ENCODE measurements at places on chromosomes 7 and 10.

GRCh38 chr10:20890009-20890408, 7.1 kb downstream of the NEBL start:
- no peak for DNase-seq

- no peak for DNase-seq
Measured at GRCh38 chr7:133674079-133674763, 421.3 kb downstream of the EXOC4 start.

GRCh38 chr10:5544216-5544805, 19.6 kb downstream of the CALML3 start:
- DNase-seq: no peak

DNA sequence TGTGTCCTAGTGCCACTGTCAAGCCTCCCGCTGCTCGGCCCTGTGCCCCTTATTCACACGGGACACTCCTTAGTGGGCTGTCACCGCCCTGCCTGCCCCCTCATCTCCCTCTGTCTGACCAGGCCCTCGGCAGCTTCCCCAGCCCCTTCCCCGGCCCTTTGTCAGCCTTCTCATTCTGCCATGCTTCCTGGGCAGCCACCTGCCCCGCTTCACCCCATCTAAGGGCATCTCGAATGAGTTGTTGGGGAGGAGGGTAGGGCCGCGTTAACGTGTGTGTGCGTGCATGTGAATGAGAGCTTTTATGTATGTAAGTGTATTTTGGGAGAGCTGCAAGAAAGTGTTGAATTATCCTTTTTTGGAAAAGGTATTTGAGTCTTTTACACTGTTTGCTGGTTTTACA, 49.7 kb downstream of the GTF2I start:
- no peak for DNase-seq

- DNase-seq: no peak
Measured at GRCh38 chr10:130707389-130707979, 571.3 kb downstream of the GLRX3 start.

DNA sequence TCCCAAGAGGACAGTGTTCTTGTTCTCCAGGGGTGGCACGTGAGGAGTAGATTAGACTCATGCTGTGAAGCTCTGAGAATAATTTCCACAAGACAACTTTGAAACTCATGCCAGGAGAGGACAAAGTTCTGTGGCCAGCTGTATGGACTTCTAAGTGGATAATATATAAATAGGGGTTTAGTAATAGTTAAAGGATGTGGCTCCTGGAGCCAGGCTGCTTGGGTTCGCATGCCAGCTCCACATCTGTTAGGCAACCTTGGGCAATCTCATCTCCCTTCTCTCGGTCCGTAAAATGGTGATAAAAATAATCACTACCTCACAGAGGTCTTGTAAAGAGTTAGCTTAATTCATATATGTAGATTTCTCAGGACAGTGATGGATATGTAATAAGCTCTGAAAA, 35.8 kb downstream of the ACSL5 start:
- DNase-seq: no peak

DNA sequence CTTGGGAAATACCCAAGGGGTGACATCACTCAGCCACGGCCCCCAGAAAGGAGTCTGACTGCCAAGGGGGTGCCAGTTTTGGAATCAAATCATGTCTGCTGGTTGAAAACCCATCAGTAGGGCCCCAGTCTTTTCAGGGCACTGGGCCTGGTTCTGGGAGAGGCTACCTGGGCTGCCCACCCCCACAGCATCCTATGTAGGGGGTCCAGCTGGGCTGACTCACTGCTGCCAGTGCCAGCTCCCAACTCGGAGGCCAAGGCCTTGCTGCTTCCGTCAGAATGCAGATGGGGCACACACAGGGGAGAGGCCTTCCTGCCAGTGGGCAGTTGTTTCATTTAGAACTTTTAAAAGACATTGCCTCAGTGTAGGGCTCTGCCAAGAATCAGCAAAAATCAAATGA, 39.5 kb upstream of the DMBT1 start:
- DNase-seq: no peak

DNA sequence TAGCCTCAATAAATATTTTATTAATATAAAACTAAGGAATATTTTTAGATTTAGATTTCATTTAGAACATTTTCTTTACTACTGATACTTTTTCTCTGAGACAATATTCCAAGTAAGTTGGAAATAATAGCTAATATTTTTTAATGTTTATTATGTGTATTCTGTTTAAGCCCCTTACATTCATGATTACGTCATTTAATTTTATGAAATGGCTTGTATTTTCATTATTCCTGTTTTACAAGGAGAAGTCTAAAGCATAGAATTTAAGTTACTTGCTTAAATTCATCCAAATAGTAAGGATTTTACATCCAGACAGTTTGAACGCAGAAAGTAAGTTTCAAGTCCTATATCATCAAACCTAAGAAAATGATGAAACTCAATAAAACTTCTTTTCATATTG, 6.1 kb downstream of the DGKB start:
- DNase-seq: no peak

DNA sequence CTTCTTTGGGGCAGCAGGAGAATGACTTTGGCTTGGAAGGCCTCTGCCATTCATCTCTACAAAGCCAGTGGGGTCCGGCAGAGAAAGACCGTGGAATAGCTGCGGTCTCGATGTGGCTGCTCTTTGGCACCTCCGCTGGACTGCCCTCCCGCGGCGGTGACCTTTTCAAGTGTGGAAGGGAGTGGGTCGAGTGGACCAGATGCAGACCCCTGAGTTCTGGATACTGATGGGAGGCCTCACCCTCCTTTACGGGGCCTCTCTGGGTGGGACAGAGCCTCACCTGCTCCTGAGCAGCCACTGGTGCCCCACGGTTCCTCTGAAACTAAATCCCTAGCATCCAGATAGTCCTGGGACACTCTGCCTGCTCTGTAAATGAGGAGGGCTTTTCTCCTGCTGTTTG, 113.1 kb downstream of the NT5C2 start:
- DNase-seq: no peak

- DNase-seq: no peak
Measured at GRCh38 chr7:76037310-76037709, 10.5 kb downstream of the STYXL1 start.

DNA sequence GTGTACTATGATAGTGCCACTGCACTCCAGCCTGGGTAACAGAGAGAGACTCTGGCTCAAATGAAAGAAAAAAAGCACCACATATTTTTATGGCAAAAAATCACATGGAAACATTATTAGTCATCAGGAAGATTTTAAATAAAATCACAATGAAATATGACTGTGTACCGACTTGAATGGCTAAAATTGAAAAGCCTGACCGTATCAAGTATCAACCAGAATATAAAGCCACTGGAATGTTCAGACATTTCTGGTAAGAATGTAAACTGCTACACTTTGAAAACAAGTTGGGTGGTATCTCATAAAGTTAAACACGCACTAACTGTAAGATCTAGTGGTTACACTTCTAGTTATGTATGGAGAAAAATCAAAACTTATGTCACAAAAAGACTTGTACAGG, 306.7 kb upstream of the MBL2 start:
- DNase-seq: no peak

- DNase-seq: no peak
Measured at GRCh38 chr10:46514431-46514861, 42.0 kb downstream of the GPRIN2 start.

GRCh38 chr7:34016876-34017275, 111.5 kb downstream of the BMPER start:
- DNase-seq: no peak

GRCh38 chr10:114458955-114459354, 54.7 kb upstream of the AFAP1L2 start:
- DNase-seq: peak; percentile 43

DNA sequence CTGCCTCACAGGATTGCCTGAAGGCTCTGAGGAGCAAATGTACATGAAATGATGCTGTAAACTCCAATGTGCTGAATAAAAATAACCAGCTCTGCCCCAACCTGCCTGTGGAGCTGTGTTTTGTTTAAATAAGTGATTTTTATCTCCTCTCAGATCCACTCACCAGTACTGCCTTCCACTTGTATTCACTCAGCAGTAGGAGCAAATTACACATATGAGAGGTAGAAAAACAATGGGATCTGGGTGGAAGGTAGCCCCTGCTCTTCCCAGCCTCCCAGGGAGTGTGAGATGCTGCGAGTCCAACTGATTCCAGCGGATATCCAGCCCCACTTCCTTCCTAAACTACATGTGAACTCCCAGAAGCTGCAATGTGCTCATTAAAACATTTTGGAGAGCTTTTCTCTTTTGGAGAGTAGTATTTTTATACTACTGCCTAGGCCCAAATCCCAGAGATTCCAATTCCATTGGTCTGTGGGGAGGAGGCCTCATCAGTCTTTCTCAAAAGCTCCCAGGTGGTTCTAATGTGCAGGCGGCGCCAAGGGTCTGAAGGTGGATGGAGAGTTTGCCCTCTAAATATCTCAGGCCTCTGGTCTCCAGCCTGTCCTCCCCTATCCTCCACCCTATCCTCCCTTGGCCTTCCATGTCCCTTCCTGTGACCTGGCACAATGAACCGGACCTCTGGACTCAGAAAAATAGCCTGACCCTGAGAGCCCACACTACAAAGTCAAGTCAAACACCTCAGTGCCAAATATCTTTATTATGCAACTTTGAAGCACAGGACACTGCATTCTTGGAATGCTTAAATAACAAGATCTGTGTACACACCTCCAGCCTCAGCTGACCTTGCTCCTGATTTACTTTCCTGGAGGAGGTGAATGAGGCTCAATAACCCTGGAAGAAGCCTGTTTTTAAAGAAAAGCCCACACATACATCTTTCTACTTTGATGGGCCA, 46.2 kb downstream of the CPVL start:
- no peak for DNase-seq

GRCh38 chr10:26481315-26481692, 43.2 kb downstream of the APBB1IP start:
- no peak for DNase-seq

DNA sequence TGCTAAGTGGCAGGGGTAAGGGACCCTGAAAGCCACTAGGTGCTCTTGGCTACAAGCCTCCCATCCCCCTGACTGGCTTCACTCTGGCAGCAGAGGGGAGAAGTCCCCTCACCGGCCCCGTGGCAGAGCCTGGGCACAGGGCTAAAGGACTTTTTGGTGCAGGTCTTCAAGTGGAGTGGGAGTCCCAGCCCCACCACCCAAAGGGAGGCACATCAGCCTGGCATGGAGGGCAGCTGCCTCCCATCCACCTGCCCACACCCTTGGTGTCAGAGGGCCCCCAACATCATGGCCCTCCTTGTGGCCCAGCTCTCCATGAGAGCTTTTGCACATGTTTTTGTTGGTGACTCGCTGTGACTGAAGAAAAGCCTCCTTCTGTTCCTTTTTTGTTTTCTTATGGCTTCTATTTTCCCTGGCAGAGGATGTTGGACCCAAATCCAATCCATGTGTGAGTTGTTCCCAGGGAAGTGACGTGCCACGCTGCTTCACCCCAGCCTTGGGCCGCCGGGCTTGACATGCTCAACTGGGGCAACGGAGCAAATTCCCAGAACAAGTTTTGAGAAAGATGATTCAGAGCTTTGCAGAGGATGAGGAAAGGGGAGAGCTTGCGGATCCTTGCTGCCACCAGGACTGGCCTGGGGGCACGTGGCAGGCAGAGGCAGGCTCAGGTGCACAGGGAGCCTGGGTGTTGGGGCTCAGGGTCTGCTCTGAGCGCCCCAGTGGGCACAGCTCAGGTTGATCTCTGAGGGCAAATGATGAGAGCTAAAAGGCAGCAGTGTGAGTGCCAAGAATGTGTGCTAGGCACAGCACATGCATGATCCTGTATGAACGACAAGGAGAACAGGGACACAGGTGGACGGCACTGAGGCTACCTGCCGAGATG, 1.9 kb upstream of the AEBP1 start:
- no peak for DNase-seq

DNA sequence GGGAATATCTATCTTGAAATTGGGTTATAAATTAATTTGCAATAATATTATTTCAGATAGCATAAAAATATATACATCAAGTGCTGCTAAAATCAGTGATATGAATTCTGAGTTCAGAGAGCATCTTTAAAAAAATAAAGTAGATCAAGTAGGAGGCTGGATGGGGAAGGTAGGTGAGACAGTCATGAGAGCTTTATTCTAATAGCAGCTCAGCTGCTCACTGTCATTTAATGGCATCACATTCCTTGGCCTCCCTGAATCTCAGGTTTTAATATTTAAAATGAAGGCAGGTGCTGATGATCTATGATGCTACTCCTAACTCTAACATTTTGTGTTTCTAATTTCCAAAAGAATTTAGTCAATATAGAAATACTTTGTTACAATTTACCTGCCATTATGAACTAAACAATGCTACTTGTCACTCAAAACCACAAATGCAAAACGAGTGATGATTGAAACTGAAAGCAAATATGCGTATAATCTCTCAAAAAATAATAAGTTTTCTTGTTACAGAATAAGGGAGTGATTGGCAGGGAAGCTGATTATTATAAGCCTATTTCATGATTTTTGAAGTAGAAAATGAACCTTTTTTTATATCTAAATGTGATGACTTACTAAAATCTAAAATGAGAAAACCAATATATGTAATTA, 147.6 kb upstream of the CSTF2T start:
- no peak for DNase-seq

DNA sequence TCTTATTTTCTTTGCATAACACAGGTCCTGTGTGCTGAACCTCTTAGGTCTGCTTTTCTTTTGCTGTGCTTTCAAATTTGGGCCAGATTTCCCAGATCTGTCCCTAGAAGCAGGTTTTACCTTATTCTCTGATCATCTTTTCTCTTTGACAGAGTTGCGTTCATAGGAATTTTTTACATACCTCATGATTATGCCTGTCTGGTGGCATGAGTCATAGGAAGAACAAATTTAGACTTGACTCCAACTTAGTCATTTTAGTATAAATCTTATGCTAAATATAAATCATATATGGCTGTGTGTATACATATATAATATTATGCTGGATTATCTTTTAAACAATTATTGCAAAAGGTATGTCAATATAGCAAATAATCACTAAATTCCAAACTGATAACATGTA, 1038.9 kb downstream of the GRM8 start:
- DNase-seq: no peak

- no peak for DNase-seq
Measured at GRCh38 chr10:69815104-69815503, 13.4 kb downstream of the COL13A1 start.

- peak; percentile 73 for DNase-seq
Measured at GRCh38 chr7:77330169-77330882, 85.8 kb downstream of the GSAP start.

- no peak for DNase-seq
Measured at GRCh38 chr7:70986297-70986696, 145.6 kb upstream of the GALNT17 start.

- DNase-seq: no peak
Measured at GRCh38 chr7:867406-868188, 8.8 kb upstream of the GET4 start.

DNA sequence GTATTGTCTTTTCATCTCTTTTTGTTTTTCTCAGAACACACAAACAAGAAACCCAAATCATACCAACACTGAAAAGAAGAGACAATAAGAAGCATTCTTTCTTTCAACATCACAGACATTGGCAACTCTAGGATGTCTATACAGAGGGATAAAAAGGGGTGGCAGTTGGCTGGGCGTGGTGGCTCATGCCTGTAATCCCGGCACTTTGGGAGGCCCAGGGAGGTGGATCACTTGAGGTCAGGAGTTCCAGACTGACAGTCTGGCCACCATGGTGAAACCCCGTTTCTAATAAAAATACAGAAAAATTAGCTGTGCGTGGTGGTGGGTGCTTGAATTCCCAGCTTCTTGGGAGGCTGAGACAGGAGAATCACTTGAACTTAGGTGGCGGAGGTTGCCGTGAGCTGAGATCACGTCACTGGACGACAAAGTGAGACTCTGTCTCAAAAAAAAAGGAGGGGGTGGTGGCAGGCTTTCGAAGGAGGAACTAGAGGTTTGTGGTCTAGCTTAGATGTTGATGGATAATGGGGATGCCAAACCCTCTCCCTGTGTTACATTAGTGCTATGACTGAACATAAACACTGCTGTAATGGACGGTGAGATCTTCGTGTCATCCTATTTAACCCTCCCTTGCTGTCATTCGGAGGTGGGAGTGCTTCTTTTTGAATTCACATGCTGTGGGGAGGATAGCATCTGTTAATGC, 9.4 kb downstream of the CNNM2 start:
- no peak for DNase-seq

All from activated CD4-positive, alpha-beta T cell treated with anti-CD3 and anti-CD28 coated beads, Interleukin-2, Interleukin-6, amounts not matched to agents 100 ng/mL and 50 ng/mL, durations not matched to agents 16 hours and 8 hours (primary cell).